Type B pancreatic cell (in vitro differentiated cells): ENCODE measurements at places on chromosomes 16 and 17.

GRCh38 chr17:1737531-1738291 is 5.0 kb upstream of the SERPINF2 start:
- no peak for DNase-seq

DNA sequence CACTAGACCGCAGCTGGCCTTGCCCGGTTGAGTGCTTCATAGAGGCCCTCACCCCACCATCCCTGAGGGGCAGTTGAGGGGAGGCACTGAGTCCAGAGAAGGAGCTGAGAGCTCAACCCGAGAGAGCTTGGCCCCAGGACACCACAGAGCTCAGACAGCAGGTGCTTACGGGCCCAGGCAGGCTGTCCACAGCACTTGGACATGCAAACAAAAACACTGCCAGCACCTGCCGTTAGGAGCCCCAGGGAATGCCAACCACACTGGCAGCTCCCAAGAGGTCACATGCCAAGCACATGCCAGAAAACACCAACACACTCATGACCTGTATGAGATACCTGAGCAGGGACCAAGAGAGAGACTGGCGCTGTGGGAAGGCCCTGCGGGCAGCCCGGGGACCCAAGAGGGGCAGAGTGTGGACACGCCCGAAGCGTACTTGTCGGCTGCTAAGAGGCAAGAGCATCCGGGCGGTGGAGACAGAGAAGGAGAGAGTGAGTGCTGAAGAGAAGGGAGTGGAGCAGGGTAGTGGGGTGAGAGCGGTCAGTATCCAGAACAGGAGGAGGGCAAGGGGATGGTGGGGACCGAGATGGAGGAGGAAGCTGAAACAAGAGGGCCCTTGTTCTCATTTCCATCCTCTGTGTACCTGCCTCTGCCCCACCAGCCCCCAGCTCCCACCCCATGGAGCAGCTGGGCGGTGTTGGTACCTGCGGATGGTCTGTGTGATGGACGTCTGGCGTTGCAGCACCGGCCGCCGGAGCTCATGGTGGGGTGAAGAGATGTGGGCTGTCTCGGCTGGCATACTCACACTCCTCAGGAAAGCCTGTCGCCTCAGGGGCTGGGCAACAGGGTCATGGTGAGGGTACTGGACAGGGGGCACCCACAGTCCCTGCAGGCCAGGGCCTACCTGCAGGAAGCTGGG is 8.2 kb downstream of the RHBDF1 start:
- DNase-seq, result no peak

- no peak for DNase-seq
Measured at GRCh38 chr17:51907041-51907440, 251.5 kb downstream of the CA10 start.

- DNase-seq, result no peak
Measured at GRCh38 chr17:1047177-1047878, 50.4 kb downstream of the TIMM22 start.

DNA sequence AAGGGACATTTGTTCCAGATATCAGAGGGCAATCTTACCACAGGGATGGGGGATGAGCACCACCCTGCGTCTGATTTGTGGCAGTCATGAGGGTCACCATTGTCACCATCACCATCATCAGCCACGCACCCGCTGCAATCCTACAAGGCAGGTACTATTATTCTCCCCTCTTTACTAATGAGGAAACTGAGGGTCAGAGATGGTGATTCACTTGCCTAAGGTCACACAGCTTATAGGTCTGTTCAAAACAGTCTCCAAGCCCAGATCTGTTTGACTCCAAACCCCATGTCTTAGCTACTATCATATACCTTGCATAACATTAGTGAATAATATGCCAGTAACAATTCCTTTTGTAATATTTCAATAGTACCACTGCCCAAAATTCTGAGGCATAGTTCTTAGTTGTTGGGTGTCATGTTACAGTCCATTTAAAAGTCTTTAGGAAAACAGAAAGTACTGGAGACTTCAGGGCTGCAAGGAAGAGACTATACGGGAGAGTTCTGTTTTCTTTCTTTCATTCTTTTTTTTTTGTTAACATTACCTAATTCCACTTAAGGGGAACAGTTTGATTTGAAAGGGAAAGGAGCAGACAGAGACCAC is 166.4 kb downstream of the C16orf95 start:
- DNase-seq, result no peak

GRCh38 chr16:52549011-52549692 is 2.2 kb upstream of the TOX3 start:
- no peak for DNase-seq

DNA sequence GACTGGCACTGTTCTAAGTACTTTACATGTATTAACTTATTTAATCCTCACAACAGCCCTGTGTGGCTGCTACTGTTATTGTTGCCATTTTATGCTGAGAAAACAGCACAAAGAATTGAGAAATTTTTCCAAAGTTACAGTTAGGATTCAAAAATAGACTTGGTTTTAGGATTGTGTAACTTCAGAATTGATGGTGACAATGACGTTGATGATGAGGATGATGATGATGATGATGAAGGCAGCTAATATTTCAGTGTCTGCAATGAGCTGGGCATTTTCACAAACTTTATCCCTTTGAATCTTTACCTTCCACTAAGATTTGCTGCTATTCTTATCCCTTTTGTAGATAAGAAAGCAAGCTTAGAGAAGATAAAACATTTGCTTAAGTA is 22.1 kb downstream of the PRKCB start:
- DNase-seq, result no peak

- no peak for DNase-seq
Measured at GRCh38 chr16:11315510-11315909, 29.7 kb upstream of the RMI2 start.
